GM23248 (cell line): ENCODE measurements at places on chromosomes 7 and 10. TPM values are rescaled to one million over a fixed set of nuclear protein-coding genes. Genes with fewer than 3 reads are reported as not detected.

DNA sequence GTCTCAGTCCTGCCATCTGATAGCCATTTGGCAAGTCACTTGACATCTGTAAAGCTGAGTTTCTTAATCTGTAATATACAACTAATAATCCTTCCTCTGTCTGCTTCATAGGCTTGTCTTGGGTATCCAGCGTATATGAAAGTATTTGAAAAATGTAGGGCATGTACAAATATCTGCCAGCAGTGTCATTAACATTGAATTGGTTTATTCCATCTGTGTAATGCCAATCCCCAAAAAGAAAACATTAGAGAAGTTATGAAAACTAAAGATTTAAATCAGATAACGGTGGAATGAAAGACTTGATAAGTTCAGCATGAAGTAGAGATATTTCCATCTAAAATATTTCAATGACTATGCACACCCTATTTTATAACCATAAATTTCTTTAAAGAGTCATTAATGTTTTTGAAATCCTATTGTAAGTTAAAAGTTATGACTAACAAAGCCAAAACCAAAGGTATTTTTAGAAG lies 9.8 kb upstream of the RTKN2 start:
- DNase-seq = peak; percentile 31

DNA sequence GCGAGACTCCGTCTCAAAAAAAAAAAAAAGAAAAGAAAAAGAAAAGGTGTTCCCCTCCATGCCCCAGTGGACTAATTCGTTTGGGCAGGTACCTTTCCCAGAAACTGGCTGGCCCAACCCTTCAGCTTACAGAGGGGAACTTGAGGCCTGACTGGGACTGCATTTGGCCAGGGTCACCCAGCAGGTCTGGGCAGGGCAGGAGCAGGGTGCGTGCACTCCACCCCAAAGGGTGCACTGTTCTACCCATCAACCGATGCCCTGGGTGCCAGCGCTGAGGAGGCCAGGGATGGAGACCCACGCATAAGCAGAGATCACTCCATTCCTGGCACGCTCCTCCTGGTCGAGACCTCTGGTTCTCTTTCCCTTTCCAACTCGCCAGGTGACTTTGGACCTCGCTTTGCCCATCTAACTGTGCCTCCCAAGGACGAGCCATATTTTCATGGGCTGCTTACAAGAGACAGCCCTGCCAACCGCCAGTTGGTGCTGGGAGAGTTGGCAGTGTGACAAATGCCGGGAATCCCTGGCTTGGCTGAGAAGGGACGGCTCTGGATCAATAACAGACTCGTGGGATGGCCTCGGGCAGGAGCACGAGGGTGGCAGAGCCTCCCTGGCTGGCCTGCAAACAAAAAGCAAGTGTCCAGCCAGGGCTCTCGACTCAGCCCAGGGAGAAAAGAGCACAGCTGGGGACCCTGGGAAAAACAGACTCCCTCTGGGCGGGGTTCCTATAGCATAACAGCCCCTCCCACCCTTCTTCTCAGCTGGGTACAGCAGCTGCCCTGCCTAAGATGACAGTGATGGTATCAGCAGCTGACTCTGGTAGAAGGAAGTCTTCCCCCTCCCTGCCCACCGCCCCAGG lies 7.9 kb downstream of the HSPB1 start:
- DNase-seq = no peak

GRCh38 chr7:143408686-143409561 lies at the start of gene EPHA1:
EPHA1 (minus strand) TSS chr7:143408856; CDS start chr7:143408805, 51 bp downstream.
- peak; percentile 42 for DNase-seq

DNA sequence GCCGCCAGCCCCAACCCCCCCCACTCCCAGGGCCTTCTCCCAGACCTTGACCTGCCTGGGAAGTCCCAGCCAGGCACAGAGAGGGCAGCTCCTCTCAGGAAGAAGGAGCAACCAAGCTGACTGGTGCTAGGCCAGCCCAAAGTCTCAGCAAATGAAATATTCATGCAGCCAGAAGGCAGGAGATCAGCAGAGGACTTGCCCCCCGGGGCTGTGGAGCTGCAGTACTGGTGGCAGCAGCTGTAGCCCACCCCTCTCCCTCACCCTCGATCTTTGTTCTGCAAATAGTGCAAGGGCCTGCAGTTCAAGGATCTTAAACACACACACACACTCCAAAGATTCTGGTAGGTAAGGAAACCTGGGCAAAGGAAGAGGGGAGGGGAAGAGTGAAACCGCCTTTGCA lies 3.5 kb upstream of the SRRM3 start:
- no peak for DNase-seq

DNA sequence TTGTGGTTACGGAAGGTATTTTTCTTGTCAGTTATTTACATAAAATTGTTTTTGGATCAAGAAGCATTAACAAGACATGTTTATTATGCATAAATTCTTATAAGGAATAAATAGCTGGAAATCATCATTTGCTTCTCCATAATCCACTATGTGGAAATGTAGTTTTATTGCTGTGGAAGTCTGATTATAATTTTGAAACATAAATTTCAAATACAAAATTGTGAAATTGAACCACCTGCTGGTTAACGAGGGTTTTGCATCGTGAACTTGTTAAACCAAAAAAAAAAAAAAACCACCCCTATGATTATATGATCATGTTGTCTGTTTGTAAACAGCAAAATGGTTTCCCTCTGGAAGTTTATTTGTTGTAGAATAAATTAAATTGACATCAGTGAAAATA lies 25.9 kb downstream of the ABRAXAS2 start:
- peak; percentile 61 for DNase-seq

- DNase-seq = no peak
Observed at GRCh38 chr7:32243687-32244290, 173.6 kb upstream of the PDE1C start.

DNA sequence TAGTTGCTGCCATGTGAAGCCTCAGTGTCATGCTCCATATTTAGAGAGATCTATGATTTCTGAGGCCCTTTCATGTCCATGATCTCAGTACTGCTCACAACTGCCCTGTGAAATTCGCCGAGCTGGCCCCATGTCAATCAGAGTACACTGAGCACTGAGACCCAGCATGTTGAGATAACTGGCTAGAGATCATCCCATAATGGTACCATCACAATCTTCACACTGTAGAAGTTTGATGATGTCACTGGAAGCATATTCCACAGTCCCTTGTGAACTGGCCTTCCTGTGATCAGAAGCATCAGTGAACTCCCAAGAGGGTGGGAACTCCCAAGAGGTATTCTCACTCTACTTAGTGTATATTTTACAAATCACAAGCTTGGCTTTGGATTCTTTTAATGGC lies 116.0 kb downstream of the EGFR start:
- DNase-seq = no peak

GRCh38 chr10:79939969-79940368 lies 8.9 kb downstream of the SFTPD start:
- DNase-seq = no peak

GRCh38 chr10:13400196-13400965 lies 52.3 kb upstream of the SEPHS1 start:
- DNase-seq = no peak

DNA sequence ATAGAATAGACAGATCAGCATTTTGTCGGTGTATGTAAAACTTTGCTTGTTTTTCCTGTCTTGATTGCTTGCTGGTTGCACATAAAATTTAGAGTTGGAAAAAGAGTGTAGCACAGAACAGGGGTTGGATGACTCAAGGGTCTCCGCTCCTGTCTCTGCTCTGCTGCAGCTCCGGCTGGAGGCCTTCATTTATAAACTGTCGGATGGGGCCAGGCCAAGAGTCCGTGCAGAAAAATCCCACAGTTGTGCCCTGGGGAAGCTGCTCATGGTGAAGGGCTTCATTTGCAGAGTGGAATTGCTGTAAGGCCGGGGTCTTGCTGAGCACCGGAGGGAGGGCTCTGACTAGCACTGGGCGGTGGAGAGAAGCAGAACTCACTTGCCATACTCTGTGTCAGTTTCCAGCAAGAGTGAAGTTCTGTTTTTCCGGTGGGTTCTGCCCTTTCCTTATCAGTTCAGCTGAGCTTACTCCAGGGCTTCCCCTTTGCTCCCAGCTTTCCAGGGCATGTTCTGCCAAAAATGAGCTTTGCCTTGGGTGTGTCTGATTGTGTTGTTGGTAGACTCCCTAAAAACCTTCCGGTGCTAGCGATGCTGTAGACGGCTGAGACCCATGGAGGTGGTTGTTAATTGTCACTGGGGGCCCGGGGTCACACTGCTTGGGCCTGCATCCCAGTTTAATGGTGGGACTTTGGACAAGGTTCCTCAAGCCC lies 67.2 kb downstream of the CAMK1D start:
- DNase-seq = no peak

DNA sequence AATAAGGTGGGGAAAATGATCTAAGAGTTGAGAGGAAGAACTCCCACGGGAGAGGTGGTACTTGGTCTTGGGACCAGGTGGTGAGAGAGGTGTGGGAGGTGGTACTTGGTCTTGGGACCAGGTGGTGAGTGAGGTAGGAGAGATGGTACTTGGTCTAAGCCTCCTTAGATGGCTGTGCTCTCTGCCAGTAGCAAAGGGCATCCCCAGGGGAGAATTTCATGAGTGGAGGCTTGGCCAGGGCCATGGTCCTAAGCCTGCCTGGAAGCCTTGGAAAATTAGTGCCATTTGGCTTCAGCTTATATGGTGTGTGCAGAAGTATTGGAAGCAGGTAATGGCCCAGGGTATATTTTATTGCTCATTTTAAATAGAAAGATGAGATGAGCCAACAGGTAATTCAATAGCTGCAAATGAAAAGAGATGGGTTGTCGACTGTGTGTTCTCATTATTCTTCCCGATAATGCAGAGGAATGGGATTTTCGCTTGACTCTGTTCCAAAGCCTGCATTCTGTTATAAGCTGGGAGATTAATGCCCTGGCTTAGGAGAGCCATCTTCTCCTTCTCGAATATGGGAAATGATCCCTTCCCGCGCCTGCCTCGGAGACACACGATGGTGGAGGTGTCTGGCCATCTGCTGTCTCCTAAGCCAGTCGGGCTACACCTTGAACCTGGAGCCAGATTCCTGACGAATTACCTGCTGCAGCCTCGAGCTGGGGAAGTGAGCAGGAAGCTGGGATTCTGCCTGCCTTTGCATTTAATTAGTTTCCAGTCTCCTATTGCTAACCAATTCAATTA lies 287.8 kb downstream of the GALNT17 start:
- no peak for DNase-seq

GRCh38 chr7:97422046-97422445 lies 304.5 kb downstream of the SDHAF3 start:
- DNase-seq = no peak

GRCh38 chr10:113525713-113526112 lies 27.1 kb upstream of the HABP2 start:
- no peak for DNase-seq

DNA sequence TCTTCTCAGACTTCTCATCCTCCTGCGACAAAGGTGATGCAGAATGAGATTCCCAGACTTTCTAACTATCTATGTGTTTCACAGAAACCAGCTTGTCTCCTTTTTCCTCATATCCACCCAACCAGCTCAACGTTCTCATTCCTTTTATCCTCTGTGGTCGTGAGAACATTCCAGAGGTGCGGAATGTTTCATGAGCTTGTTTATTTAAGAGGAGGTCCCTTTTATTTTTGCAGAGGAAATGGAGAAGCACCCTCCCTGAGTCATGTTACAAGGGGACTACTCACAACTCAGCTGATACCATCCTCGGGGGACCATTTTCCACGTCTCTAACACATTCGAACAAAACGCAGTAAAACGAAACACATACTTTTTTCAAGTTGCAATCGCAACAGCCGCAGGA lies 93.2 kb downstream of the ZRANB1 start:
- peak; percentile 84 for DNase-seq

GRCh38 chr10:22427890-22428571 lies 82.7 kb downstream of the SPAG6 start:
- DNase-seq = peak; percentile 91

DNA sequence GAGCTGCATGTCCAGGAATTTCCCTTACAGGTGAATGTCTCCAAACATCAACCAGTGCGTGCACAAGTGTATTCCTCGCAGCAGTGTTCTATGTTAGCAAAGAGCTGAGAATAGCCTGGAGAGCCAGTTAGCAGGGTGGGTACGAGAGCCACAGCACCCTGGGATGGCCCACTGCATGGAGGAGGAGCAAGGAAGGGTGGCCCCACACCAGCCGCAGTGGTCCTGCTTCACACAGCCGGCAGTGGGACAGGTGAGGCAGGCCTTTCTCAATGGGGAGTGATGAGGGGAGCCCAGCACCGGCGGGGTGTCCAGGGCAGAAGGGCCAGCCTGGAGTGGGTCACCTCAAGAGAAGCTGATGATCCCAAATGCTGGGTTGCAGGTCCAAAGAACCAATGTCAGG lies 240.7 kb downstream of the TCERG1L start:
- no peak for DNase-seq

- DNase-seq = peak; percentile 61
Observed at GRCh38 chr10:34290412-34291081, 524.5 kb downstream of the PARD3 start.

GRCh38 chr7:27123477-27124053 lies 7.0 kb downstream of the HOXA4 start:
- no peak for DNase-seq

GRK5 gene
- total RNA-seq = 13.7 and 16.4 TPM in 2 replicates

LRRN3 gene
- total RNA-seq = 0.25 and 0.43 TPM in 2 replicates

RNF148 gene
- total RNA-seq = 0.25 TPM in 1 of 2 replicates, not detected in the other
